ENCODE measurements at places on chromosomes 7 and 10. TPM values are rescaled to one million over a fixed set of nuclear protein-coding genes. Genes with fewer than 3 reads are reported as not detected.

TMEM236 gene
- total RNA-seq, result 0.27 TPM

PIK3AP1 gene
- 137 TPM for total RNA-seq

HGF gene
- not detected for total RNA-seq

LOXL4 gene
- not detected for total RNA-seq

IL2RA gene
- 52.7 TPM for total RNA-seq

ACHE gene
- 0.24 TPM for total RNA-seq

ELFN1 gene
- total RNA-seq, result 0.12 TPM

CASTOR2 gene
- 4.9 TPM for total RNA-seq

ARPC1B gene
- total RNA-seq, result 142 TPM

NRCAM gene
- total RNA-seq, result 4.6 TPM

LRRTM3 gene
- not detected for total RNA-seq

RNF133 gene
- not detected for total RNA-seq

CYP3A4 gene
- total RNA-seq, result not detected

PAPOLB gene
- total RNA-seq, result 0.07 TPM

CTAGE4 gene
- not detected for total RNA-seq

GRM3 gene
- total RNA-seq, result not detected

RPP38 gene
- total RNA-seq, result 24.5 TPM

IRF5 gene
- total RNA-seq, result 135 TPM

ENO4 gene
- 0.37 TPM for total RNA-seq

MMP21 gene
- 0.15 TPM for total RNA-seq
